ENCODE measurements at places on chromosomes 16 and 17.

- no peak for DNase-seq
Measured at GRCh38 chr16:84279881-84280280, 14.8 kb upstream of the WFDC1 start.

- no peak for DNase-seq
Measured at GRCh38 chr17:80376531-80376930, 38.4 kb upstream of the ENDOV start.

DNA sequence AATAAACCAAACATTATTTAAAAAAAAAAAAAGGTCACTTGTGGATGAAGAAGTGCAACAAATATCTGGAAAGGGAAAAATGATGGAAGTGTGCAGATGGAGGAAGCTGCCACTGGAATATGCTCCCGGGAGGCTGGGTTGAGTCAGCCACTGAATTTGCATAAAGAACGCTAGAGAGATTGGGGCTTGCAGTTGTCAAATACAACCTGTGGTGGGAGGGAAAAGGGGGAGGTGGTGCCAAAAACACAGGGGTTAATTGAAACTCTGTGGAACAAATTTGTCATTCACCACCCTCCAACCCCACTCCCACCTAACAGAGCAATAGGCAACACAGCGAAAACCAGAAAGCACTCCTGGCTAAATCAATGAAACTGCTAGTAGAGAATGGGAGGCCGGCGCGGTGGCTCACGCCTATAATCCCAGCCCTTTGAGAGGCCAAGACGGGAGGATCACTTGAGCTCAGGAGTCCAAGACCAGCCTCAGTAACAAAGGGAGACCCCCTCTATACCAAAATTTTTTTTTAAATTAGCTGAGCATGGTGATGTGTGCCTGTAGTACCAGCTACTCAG lies 37.6 kb upstream of the RPL38 start:
- no peak for DNase-seq

GRCh38 chr16:21959050-21959449 lies 5.9 kb downstream of the UQCRC2 start:
- no peak for DNase-seq

DNA sequence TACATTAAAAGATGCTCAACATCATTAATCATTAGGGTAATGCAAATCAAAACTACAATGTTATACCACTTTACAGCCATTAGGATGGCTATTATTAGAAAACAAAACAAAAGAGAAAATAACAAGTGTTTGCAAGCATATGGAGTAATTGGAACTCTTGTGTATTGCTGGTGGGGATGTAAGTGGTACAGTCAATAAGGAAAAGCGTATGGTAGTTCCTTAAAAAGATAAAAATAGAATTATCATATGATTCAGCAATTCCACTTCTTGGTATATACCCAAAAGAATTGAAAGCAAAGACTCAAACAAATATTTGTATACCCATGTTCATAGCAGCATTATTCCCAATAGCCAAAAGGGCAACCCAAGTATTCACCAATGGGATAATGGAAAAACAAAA lies 1.4 kb upstream of the CAPNS2 start:
- DNase-seq = no peak

- no peak for DNase-seq
Measured at GRCh38 chr16:82587289-82587688, 39.5 kb upstream of the CDH13 start.

GRCh38 chr17:51354936-51355335 lies 94.6 kb downstream of the UTP18 start:
- DNase-seq = no peak

DNA sequence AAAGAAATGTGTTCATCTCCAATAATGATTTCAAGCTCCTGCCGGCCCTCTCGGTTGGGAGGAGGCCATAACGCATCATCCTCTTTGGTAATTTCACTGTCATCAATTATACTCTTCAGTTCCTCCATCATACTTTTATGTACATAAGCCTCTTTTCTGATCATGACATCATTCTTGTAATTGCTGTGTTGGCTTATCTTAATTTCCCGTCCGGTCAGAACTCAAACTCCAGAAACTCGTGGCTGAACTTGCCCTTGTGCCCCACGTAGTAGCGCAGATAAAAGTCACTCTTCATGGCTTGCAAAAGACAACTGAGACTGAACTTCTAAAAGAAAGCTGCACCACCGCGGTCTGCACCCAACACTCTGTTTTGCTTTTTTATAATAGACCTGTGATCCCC lies 13.6 kb downstream of the TMEM220 start:
- DNase-seq = no peak

- no peak for DNase-seq
Measured at GRCh38 chr17:73283841-73284282, 22.2 kb upstream of the CPSF4L start.

GRCh38 chr16:588639-588888 lies 1.3 kb upstream of the RAB40C start:
- no peak for DNase-seq

DNA sequence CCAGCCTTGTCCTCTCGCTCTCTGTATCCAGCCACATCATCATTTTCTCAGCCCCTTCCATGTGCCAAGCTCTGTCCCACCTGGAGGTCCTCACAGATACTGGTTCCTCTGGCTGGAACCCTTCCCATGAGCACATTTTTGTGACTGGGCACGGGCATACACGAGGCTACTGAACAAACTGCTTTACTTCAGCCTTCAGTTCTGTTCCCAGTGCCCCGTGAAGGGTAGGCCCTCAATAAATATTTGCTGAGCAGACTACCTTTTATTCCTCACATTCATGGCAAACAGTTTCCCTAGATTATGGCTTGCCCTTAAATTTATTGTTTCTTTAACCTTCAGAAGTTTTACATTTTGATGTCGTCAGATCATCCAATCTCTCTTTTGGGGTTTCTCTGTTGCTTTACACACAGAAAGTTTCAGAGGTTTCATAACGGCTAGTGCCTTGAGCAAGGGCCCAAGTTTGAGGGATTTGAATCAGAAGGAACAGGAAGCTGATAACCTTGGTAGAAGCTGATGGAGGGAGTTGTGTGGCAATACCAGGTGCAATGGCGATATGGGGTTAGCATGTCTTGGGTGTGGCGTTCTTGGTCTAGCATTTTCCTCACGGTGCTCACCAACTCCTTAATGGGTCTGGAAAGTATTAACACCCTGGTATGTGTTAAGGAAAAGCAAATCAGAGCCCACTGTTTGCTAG lies 27.8 kb downstream of the TMEM92 start:
- no peak for DNase-seq

GRCh38 chr17:80916246-80916645 lies 75.4 kb upstream of the CHMP6 start:
- no peak for DNase-seq

- no peak for DNase-seq
Measured at GRCh38 chr16:1895949-1896675, 22.1 kb downstream of the HS3ST6 start.

GRCh38 chr17:43431714-43432523 lies 33.1 kb downstream of the ARL4D start:
- no peak for DNase-seq

GRCh38 chr17:41687828-41688640 lies 651 bp upstream of the EIF1 start:
- DNase-seq = no peak

- DNase-seq = no peak
Measured at GRCh38 chr17:17412326-17412725, 64.5 kb upstream of the MED9 start.

DNA sequence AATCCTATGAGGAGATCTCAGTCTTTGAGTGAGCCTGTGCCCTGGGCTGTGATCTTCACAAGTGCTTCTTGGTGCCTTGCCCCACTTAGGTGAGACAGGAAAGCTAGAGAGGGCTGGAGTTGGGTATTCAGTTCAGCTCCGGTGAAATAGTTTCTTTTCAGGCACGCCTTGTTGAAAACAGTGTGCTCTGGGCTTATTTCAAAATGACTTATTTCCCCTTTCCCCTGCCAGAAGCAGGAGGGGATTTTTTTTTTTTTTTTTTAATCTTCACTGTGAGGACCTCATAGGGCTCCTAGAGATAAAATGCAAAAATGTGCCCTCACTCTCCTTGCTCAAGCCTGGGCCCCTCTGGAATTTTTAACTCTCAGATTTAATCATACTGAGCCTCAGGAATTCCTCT lies 27.2 kb downstream of the MOSMO start:
- no peak for DNase-seq

- DNase-seq = no peak
Measured at GRCh38 chr17:65527381-65527780, 34.1 kb downstream of the AXIN2 start.

DNA sequence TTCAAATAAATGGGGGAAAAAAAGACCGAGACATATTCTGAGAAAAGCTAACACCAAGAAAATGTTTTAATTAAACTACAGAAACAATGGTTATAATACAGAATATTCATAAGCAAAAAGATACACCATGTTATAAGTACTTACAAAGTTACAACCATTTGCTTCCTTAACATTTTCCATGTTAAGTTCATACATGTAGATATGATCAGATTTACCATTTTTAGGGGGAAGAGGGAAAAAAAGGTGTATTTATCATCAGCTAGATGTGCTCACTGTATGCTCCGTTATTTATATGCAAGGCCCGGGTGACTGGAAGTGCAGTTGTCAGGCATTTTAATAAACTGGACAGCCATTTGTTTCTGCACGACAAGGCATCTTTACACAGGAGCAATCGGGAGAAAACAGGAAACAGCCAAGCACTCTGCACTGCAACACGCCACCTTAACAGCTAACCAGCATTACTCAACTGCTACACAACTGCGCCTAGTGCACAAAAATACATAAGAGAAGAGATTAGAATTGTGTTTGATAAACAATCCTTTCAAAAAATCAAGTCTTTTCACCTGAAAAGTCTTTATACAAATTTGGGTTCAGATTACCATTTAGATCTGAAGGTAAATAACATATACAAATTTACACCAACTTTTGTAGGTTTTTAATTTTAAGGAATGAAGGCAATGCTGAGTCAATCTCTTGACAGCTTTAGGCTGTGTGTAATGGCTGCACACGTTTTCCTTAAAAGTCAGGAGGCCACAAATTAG lies 2.9 kb downstream of the SRSF2 start:
- no peak for DNase-seq

GRCh38 chr17:9971991-9972390 lies 66.9 kb upstream of the RCVRN start:
- no peak for DNase-seq

DNA sequence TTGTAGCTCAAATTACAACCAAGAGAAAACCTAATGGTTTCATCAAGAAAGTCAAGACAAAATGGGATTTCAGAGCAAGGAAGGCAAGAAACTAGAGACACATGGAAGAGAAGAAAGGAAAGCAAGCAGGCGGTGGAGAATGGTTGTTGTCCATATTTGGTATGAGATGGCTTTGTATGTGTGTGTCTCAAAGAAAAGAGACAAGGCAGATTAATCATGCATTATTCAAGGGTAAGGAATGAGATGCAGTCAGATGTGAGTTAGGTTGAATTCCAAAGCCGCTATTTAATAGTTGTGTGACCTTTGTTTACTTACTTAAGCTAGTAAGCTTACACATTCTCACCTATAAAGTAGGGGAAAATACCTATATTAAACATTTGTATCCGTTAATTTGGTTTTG lies 1029.6 kb downstream of the CDH11 start:
- no peak for DNase-seq

- DNase-seq = no peak
Measured at GRCh38 chr16:88430185-88430523, 22.9 kb upstream of the ZFPM1 start.

DNA sequence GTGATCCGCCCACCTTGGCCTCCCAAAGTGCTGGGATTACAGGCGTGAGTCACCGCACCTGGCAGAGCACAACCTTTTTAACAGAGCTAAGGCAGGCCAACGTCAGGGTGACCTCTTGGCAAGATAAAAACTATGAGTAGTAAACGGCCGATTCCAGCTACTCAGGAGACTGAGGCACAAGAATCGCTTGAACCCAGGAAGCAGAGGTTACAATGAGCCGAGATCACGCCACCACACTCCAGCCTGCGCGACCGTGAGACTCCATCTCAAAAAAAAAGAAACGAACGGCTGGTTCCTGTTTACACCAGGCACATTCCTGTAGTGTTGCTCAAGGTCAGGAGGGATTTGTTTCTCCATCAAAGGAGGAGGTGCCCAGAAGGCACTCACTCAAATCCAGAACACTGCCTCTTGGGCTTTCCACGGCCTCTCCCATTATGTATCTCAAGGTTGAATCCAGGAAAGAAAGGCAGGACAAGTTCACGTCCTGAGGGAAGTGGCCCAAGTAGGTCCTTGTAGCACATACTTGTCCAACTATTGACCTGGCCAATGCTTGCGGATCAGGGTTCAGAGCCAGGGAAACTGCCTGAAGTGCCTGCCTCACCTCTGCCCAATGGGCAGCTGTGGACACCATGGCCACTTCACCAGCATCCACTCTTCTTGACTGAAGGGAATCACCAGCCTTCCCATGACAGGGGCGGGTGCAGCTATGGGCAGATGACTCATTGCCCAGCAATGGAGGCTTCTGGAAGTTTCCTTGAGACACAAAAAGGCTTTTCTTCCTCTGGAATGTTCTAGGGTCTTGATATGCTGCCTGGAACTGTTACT lies 13.5 kb downstream of the KNOP1 start:
- DNase-seq = no peak

DNA sequence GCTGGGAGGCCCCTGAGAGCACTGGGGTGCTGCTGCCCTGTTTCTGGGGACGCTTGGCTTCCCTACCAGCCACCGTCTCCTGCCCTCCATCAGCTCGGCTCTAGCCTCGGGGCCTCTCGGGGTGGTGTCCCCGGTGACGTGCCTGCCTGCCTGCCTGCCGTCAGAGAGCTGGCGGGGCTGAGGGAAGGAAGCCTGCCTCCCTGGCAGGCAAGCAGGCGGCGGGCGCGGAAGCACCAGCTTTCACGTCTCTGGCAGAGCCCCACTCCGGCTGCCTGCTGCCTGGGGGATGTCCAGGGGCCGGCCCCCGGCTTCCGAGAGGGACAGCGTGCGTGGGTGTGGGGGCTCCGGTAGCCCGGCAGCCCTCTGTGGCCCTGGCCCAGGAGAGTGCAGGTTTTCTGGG lies 9.3 kb downstream of the CENPX start:
- DNase-seq = no peak

GRCh38 chr16:14399378-14400284 lies 230.4 kb downstream of the PARN start:
- DNase-seq = no peak

DNA sequence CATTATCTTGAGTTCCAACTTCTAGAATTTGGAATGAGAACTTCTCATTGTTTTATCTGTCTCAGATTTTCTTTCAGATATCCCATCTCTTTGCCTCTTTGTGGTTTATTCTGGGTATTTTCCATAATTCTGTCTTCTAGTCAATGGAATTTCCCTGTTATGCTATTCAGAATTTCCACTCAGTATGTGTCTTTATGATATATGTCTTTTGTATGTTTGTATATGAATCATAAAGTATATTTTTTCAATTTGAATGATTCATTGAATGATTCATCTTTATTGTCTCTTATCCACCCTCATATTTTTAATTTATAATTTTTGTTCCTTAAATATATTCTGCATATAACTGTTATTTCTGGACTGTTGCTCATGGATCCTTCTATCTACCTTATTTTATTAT lies 729.7 kb upstream of the GOT2 start:
- no peak for DNase-seq

- DNase-seq = peak; percentile 35
Measured at GRCh38 chr17:67421869-67422273, 44.8 kb downstream of the PITPNC1 start.

- DNase-seq = no peak
Measured at GRCh38 chr16:81376880-81377279, 62.1 kb downstream of the GAN start.

Measured in stimulated activated CD4-positive, alpha-beta T cell treated with anti-CD3 and anti-CD28 coated beads, TNF-alpha, amount 100 ng/mL, for 1 hour (primary cell).